ENCODE measurements at places on chromosomes 2 and 18.

DNA sequence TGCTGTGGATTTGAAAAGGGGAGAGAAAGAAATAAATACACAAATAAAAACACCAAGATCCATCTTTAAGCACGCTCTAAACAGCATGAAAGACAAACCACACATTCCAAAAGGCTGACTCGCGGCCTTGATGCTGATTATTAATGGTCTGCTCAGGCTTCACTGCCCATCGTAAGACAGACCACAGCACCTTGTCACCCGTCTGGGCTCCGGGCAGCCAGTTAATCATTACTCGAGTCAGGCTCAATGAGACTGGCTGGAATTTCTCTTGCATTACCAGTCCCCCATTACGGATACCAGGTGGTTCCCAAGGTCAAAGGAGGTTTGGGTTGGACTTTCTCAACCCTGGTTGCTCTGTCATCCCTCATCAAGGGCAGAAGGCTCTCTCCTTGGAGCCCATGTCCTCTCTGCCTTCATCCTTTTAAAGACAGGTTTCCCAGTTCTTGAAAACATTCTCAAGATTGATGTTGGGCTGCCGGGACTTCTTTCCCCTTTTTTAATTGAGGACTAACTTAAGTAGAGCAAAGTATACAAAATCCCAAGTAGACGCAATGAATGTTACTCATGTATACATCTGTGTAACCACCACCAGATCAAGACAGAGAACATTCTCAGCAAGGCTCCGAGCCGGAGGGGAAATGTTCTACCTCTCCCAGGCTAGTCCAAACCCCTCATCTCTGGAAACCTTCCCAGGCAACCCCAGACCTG lies 8.1 kb downstream of the SMAD7 start:
- peaks cover 3% of the 10 kb centered on the region for H3K27me3 ChIP-seq
- H3K4me3 ChIP-seq, result peak overlapping the region; percentile 37
- peak overlapping the region; percentile 95 for H3K27ac ChIP-seq
- H3K36me3 ChIP-seq, result peaks cover 94% of the 10 kb centered on the region
- peak; percentile 13 for DNase-seq

GRCh38 chr18:9852266-9853081 lies 33.3 kb upstream of the TXNDC2 start:
- peaks cover 18% of the 10 kb centered on the region for H3K27me3 ChIP-seq
- H3K27ac ChIP-seq, result no peak overlapping the region
- H3K4me3 ChIP-seq, result no peak overlapping the region
- H3K36me3 ChIP-seq, result no peaks in the 10 kb centered on the region
- no peak for DNase-seq

DNA sequence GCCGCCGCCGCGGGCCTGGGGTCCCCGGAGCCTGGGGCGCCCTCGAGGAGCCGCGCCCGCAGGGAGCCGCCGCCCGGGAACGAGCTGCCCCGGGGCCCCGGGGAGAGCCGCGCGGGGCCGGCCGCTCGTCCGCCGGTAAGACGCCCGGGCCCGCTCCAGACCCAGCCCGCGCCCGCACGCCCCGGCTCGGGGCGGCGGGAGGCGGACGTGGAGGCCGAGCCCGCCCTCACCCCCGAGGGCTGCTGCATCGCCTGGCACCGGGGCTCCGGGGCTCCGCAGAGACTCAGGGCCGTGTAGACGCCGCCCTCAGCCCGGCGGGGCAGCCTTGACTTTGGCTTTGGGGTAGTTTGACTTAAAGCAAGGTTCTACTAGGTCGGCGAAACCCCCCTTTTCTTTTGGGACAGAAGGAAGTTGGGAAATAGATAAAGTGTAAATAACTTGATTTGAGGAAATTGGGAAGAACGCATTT lies 335 bp downstream of the ERFE start:
- DNase-seq, result peak; percentile 36
- H3K4me1 ChIP-seq, result peaks cover 6% of the 10 kb centered on the region
- H3K4me3 ChIP-seq, result peak overlapping the region; percentile 65

GRCh38 chr2:7530001-7530400 lies 612.8 kb downstream of the RNF144A start:
- H3K36me3 ChIP-seq, result peaks cover 27% of the 10 kb centered on the region
- H3K4me1 ChIP-seq, result peaks cover 23% of the 10 kb centered on the region
- no peak overlapping the region for H3K4me3 ChIP-seq
- H3K27me3 ChIP-seq, result no peaks in the 10 kb centered on the region

- H3K36me3 ChIP-seq, result peaks cover 10% of the 10 kb centered on the region
- H3K27me3 ChIP-seq, result no peaks in the 10 kb centered on the region
- peak overlapping the region; percentile 14 for H3K4me3 ChIP-seq
These were observed 16.1 kb upstream of the VPS54 start for GRCh38 chr2:64035072-64035942.

DNA sequence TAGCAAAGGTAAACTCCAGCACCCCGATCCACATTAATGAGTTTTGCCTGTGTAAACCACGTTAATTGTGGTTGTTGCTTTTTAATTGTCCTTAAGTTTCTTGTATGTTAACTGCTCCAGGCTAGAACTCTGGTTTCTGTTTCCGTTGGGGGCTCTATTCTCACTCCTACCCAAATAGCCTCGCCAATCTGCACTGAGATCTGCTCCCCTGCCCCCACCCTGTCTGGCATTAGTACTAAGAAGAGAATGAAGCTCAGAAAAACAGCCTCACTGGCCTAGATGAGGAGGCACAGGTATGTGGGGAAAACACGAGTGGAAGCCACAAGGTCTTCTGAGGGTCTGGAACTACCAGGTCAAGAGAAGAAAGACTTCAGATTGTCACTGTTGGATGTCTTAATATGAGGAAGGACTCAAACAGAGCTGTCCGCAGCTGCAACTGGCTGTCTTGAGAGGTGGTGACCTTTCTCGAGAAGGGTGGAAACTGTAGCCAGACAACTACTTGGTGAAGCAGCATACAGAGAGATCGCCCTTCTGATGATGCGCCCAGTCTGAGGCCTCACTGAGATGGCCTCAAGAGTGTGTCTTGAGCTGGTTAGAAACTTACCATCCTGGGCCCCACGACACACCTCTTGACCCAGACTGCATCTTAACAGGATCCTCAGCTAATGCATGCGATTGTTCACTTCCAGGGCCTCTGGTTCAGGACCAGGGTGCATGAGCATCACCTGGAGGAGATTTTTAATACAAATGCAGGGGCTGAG lies 73.1 kb downstream of the TGOLN2 start:
- no peak overlapping the region for H3K27ac ChIP-seq
- no peak for DNase-seq
- no peaks in the 10 kb centered on the region for H3K36me3 ChIP-seq
- no peaks in the 10 kb centered on the region for H3K4me1 ChIP-seq

- H3K27ac ChIP-seq, result no peak overlapping the region
- peaks cover 7% of the 10 kb centered on the region for H3K27me3 ChIP-seq
- no peak overlapping the region for H3K4me3 ChIP-seq
- no peak for DNase-seq
These were observed 43.2 kb downstream of the MRPL33 start for GRCh38 chr2:27814758-27815157.

GRCh38 chr2:201777869-201778268 lies 2.9 kb downstream of the ALS2 start:
- DNase-seq, result no peak
- no peak overlapping the region for H3K27ac ChIP-seq
- H3K27me3 ChIP-seq, result peaks cover 26% of the 10 kb centered on the region
- no peaks in the 10 kb centered on the region for H3K36me3 ChIP-seq

DNA sequence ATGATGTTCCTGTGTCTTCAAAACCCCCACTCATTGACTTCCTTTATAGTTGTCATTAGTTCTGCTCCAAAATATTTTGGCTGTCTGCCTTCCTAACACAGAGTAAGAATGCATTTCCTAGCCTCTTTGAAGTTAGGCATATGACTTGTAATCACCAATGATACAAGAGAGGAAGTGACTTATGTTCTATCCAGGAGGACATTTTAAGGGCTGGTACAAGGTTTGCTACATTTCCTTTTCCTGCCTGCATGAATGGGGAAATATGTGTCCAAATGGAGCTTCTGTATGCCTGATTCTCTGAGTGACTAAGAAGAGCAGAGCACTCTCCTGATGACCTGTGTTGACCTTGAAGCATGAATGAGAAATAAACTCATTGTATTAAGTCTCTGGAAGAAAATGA lies 115.1 kb downstream of the PLCL1 start:
- no peak overlapping the region for H3K4me3 ChIP-seq
- H3K4me1 ChIP-seq, result peaks cover 6% of the 10 kb centered on the region
- no peak for DNase-seq
- no peak overlapping the region for H3K27ac ChIP-seq
- H3K36me3 ChIP-seq, result no peaks in the 10 kb centered on the region

GRCh38 chr2:85795331-85796045 lies 41.7 kb downstream of the ATOH8 start:
- no peak for DNase-seq
- no peaks in the 10 kb centered on the region for H3K36me3 ChIP-seq
- no peak overlapping the region for H3K27ac ChIP-seq
- no peaks in the 10 kb centered on the region for H3K4me1 ChIP-seq
- peaks cover 59% of the 10 kb centered on the region for H3K27me3 ChIP-seq

GRCh38 chr2:10408649-10409579 lies 39.2 kb downstream of the ODC1 start:
- H3K27ac ChIP-seq, result peak overlapping the region; percentile 92
- peaks cover 26% of the 10 kb centered on the region for H3K36me3 ChIP-seq
- H3K4me3 ChIP-seq, result peak overlapping the region; percentile 56
- DNase-seq, result peak; percentile 88
- no peaks in the 10 kb centered on the region for H3K27me3 ChIP-seq

- H3K36me3 ChIP-seq, result no peaks in the 10 kb centered on the region
- no peaks in the 10 kb centered on the region for H3K4me1 ChIP-seq
- no peaks in the 10 kb centered on the region for H3K27me3 ChIP-seq
- no peak overlapping the region for H3K27ac ChIP-seq
- no peak for DNase-seq
- H3K4me3 ChIP-seq, result no peak overlapping the region
These were observed 55.3 kb downstream of the DCC start for GRCh38 chr18:52395146-52395852.
